NCI-H748 treated with DMSO at 0.1 percent for 48 hours (cell line): ENCODE measurements at places on chromosomes 3 and 15.

GRCh38 chr15:83846847-83847246, 192.9 kb downstream of the ADAMTSL3 start:
- DNase-seq, result no peak

GRCh38 chr15:77580996-77581682, 51.6 kb downstream of the LINGO1 start:
- no peak for DNase-seq

DNA sequence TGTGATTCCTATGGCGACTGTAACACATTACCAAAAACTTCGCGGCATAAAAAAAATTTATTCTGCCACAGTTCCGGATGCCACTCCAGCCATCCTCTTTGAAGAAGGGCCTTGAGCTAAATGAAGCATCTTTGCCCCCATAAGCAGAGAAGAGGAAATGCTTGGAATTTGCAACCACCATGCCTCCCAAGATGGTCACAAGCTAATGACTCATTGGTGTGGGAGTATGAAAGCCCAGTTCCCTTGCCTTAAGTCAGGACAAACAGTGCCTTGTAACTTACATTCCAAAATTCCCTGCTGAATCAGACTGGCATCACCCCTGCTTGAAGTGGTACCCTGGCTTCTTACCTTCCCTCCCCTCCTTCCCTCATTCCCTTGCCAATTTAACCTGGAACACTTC, 1077.4 kb downstream of the EPHA3 start:
- no peak for DNase-seq

DNA sequence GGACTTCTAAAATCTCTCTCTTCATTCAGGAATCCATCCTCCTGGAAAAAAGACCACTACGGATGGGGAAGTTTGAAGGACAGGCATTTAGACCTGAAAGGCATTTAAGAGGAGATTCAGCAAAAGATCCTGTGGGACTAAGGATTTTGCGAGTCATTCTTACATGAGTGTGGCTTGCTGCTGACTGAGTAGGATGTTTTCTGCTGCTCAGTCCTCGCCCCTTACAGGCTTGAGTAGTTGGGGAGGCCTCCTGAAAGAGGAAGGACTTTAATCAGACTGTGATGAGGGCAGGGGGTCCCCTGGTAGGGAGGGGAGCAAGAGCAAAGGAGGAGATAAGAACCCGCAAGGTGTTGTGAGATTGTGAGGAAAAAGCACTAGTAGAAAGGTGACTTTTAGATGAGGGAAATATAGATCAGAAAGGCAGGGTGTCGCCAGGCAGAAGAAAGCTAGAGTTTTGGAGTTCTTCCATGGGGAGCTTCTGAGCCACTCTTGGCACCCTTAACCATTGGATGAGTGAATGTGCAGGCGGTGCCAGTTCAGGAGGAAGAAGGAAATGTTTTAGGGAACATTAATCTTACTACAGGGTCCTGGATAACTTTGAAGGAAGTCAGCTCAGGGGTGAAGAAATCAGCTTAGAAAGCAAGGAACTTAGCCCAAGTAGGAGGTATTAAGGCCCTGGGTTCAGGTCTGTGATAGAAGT, 171.1 kb downstream of the RORA start:
- DNase-seq, result no peak

DNA sequence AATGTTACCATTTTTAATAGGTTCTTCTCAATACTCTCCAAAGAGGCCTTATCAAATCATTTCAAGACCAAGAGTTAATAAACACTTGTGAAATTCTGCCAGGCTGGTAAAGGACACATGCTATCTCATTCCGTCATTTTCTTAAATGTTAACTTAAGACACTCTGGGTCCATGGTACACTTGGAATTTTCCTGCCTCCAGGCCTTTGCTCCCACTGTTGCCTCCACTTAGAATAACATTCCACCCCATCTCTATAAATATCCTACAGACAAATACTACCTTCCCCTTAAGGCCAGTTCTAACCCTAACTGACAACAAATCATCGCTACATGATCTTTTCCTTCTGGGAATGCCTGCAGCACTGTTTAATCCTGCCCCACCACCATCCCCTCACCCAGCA, 24.1 kb downstream of the MAGI1 start:
- no peak for DNase-seq

GRCh38 chr15:91228383-91228782, 128.3 kb downstream of the SV2B start:
- no peak for DNase-seq

DNA sequence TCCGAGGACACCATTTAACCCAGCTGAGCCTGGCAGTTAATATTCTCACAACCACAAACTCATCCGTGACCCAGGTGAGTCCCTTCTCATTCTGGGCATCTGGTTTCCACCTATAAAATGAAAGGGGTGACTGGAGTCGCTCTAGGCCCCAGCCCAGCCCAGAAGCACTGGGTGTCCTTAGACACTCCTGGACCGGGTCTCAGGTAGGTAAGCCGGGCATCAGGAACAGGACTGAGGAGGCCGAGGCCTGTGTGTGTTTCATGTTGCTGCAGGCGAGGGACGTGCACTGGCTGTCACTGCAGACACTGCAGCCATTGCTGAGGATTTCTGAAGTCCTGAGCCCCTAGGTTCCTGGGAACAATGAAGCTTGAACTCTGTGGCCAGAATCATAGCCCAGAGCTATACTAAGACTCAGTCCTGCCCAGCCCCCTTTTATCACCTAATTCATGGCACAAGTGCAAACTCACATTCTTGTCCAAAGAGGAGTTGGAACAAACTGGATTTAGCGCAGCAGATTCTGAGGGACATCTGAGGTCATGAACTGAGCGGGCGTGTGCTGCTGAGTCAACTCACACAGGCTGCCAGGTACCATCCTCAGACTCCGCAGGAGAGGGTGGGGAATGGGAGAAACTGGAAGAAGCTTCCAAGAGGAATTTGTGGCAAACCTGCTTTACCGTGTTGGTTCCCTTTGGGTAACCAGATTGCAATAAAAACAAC, 184.9 kb downstream of the FAM43A start:
- no peak for DNase-seq

DNA sequence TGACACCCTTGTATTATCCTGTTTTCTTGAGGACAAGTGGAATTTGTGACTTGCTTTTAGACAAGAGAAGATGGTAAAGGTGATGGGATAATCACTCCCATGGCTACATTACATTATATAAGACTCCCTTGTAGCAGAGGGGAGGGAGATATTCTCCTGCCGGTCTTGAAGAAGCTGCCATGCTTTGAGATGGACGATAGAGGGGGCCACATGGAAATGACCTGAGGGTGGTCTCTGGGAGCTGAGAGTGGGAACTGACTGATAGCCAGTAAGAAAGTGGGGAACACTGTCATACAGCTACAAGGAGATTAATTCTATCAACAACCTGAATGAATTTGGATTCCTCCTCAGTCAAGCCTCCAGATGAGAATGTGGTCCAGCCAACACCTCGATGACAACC, 540.1 kb downstream of the NTRK3 start:
- no peak for DNase-seq

- DNase-seq, result no peak
Observed at GRCh38 chr3:62987721-62988120, 112.5 kb upstream of the CADPS start.

DNA sequence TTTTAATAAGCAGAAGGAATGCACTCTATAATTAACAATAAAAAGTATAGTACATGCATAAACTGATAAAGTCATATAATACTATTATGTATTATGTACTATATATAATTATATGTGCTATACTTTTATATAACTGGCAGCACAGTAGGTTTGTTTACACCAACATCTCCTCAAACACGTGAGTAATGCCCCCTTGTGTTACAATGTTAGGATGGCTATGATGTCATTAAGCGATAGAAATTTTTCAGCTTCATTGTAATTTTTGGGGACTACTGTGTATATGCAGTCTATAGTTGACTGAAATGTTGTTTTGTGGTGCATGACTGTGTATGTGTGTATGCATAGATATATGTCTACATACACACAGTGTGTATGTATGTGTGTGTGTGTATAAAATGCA, 100.6 kb downstream of the SLMAP start:
- DNase-seq, result no peak

- peak; percentile 40 for DNase-seq
Observed at GRCh38 chr3:31532587-31533168, at the start of gene STT3B. Gene STT3B (plus strand): TSS chr3:31532925. CDS start chr3:31532999, 74 bp downstream.

- peak; percentile 51 for DNase-seq
Observed at GRCh38 chr3:193572426-193572908, 17.8 kb upstream of the ATP13A4 start.

GRCh38 chr3:170730071-170730812, 139.8 kb downstream of the RPL22L1 start:
- DNase-seq, result no peak

GRCh38 chr15:91400481-91400880, 300.4 kb downstream of the SV2B start:
- DNase-seq, result no peak

DNA sequence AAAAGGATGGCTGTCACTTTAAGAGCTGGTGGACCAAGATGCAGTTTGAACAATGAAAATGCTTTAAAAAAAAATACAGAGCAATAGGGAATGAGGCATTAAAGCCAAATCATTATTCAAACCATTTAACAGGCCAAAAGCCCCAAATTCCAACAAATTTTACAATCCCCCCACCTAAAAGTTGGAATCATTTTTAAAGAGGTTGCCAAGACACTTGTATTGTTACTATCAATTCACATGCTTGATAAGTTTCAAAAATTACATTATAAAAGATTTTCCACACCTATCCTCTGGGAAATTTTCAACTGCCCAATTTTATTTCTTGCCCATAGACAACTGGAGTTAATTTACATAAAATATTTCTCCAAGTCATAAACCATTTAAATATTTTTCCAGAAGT, 192.3 kb upstream of the ARHGEF26 start:
- DNase-seq, result no peak

GRCh38 chr15:50341616-50342136, 13.3 kb downstream of the GABPB1 start:
- DNase-seq, result no peak

DNA sequence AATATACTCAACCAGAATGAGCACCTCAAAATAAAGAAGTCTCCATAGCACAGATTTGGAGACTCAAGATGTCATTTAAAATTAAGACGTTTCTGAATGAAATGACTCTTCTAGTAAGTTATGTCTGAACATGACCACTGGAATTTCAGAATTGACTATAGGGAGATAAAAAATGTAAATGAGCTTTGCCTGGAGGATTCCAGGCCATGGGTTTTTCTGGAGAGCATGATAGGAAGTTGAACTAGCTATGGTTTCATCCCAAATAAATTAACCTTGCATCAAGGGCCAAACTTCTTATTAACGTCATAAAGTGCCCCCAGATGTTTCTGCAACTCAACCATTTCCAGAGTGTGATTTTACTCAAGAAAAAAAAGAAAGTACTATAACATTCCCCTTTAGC, 222.6 kb upstream of the NR2F2 start:
- no peak for DNase-seq

DNA sequence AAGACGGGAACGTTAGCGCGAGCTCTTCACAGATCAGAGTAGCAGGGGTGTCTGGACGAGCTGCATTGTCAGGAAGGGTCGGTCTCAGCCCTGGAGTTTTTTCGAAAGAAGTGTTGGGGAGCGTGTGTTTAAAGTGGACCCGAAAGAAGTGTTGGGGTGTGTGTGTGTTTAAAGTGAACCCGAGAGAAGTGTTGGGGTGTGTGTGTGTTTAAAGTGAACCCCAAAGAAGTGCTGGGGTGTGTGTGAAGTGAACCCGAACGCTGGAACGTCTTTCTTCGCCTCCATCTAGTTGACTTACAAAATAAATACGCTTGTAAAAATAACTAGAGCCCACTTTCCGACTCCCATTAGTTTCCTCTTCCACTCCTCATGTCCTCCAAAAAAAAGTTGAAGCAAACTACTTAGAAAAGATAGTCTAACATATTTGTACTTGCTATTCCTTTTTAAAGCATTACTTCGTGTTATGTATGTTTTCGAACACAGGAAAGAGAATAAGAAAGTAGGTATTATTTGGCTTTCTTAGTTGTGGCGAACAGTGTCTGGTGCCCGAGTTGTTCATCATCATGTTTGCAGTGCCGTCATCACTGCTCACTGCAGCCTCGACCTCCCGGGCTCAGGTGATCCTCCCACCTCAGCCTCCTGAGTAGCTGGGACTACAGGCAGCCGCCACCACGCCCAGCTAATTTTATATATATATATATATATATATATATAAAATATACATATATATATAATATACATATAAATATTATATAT, 1.0 kb downstream of the LRCH3 start:
- no peak for DNase-seq

GRCh38 chr3:121269389-121269788, 276.4 kb downstream of the POLQ start:
- DNase-seq, result no peak

DNA sequence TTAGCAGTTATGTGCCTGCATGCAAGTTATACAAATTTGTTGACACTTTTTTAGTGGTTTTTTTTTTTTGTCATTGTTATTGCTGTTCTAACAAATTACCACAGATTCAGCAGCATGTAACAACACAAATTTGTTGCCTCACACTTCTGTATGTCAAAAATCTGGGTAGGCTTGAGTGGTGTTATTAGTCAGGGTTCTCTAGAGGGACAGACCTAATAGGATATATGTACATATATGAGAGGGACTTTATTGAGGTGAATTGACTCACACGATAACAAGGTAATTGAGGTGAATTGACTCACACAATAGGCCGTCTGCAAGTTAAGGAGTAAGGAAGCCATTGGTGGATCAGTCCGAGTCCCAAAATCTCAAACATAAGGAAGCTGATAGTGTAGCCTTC, 15.0 kb upstream of the PLSCR1 start:
- DNase-seq, result no peak

DNA sequence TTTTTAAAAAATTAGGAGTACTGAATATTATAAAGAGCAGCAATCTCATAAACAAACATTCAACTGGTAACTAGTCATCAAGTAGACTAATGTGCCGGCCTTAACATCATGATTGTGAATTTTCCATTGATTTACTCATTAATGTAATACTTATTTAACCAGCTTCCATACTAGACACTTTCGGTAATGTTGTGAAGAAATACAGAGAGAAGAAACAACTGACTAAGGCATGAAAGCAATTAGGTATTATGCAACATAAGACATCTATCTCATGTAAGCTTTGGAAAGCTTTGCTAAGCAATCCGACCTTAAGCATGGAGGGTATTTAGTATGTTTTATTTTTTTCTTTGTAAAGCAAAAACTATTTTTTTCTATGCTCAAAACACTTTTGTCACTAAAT, 108.0 kb downstream of the IL1RAP start:
- no peak for DNase-seq

DNA sequence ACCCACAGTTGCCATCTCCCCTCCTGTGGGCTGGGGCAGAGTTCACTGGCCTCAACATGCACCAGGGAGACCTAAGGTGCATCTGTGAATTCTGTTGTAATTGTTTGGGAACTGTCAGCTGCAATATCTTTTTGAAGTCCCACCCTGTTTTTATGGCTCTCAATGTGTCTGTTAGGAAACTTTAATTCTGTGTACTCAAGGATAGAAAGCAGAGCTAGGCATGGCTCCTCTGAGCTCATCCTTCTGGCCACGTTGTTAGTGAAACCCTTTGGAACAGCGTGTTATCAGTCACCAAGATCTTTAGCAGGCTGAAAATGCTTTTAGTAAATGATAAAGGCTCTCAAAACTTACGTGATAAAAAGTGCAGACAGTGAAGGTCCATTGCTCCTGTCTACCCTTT, 33.6 kb upstream of the MTMR10 start:
- DNase-seq, result no peak
